ENCODE measurements at places on chromosomes 2 and 18. TPM values are rescaled to one million over a fixed set of nuclear protein-coding genes. Genes with fewer than 3 reads are reported as not detected.

Gene GPR55
- total RNA-seq = not detected

Gene IL1RL2
- total RNA-seq = 0.97 TPM

Gene RBM43
- total RNA-seq = 8.4 TPM

Gene SERPINB11
- not detected for total RNA-seq

Gene PRSS56
- not detected for total RNA-seq

Gene CNGA3
- total RNA-seq = 0.12 TPM

Gene IL36G
- not detected for total RNA-seq

Gene GPC1
- total RNA-seq = 84.5 TPM

Gene MOCOS
- total RNA-seq = 14.5 TPM

Gene LIMS3
- total RNA-seq = 2.2 TPM

Gene FAM161A
- 1.6 TPM for total RNA-seq

Gene SIX2
- 0.65 TPM for total RNA-seq

Gene EN1
- total RNA-seq = 22.9 TPM

Gene TLX2
- total RNA-seq = not detected

Gene CD8B
- not detected for total RNA-seq

Gene LCT
- total RNA-seq = not detected

Gene ZNF804A
- total RNA-seq = 0.12 TPM

Gene CPS1
- total RNA-seq = 25.3 TPM

Gene GAREM1
- 3.7 TPM for total RNA-seq

Gene ANKRD30BL
- not detected for total RNA-seq

Gene MGAT5
- total RNA-seq = 34.4 TPM

Gene SRD5A2
- total RNA-seq = 11.4 TPM

Gene TMEM169
- total RNA-seq = 1.8 TPM

Gene FKBP7
- total RNA-seq = 25.5 TPM

Gene KCNG2
- total RNA-seq = not detected

Gene ADCYAP1
- total RNA-seq = not detected

Gene OR6B2
- total RNA-seq = not detected

Gene TFCP2L1
- total RNA-seq = 0.12 TPM

Gene CIB4
- total RNA-seq = not detected

Gene ANTXR1
- total RNA-seq = 137 TPM

Gene SLC11A1
- total RNA-seq = under 0.01 TPM

Gene ZNF385B
- under 0.01 TPM for total RNA-seq

Gene ITGAV
- total RNA-seq = 295 TPM

Data from hair follicle dermal papilla cell (primary cell).